ENCODE measurements at places on chromosomes 6 and 20. TPM values are rescaled to one million over a fixed set of nuclear protein-coding genes. Genes with fewer than 3 reads are reported as not detected.

GRCh38 chr6:163214259-163214658 is 200.3 kb upstream of the QKI start:
- DNase-seq = no peak

GRCh38 chr6:166556863-166557322 is 29.6 kb downstream of the RAMACL start:
- no peak for DNase-seq

- DNase-seq = no peak
Measured at GRCh38 chr6:16883414-16883813, 122.2 kb upstream of the ATXN1 start.

DNA sequence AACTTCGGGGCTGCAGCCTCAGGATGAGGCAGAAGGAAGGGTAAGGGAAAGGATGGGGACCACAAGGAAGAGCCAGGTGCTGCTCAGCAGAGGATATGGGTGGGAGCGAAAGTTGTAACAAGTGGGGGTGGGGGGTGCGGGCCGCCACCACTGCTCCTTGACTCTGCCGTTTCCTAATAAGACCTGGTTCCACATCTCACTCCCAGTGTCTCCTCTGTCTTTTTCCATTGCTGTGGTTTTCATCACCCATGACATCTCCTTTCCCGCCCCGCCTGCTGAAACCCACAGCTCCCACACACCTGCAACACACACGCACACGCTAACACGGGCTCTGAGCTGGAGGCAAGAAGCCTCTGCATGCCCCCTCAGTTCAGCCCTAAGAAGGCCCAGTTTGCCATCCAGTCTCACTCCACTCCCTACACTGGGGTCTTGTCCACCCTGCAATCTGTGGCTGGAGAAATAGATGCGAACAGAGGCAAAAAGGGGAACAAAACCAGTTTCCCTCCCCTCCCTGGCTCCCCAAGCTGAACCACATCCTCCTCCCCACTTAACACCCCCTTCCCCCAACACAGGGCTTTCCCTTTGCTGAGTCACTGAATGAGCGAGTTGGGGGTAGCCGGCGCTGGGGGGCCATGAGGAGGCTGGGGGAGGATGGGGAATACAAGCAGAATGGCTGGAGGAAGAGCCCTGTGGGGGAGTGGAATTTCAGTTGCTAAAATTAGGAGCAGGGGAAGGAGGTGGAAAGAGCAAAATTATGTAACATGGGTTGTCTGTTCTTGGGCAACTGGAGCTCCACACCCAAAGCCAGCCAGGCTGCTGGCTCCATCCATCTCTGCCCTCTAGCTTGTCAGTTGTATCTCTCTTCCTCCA is 11.5 kb downstream of the NFKBIL1 start:
- DNase-seq = no peak

- DNase-seq = no peak
Measured at GRCh38 chr6:30282522-30282921, 44.2 kb upstream of the TRIM39 start.

DNA sequence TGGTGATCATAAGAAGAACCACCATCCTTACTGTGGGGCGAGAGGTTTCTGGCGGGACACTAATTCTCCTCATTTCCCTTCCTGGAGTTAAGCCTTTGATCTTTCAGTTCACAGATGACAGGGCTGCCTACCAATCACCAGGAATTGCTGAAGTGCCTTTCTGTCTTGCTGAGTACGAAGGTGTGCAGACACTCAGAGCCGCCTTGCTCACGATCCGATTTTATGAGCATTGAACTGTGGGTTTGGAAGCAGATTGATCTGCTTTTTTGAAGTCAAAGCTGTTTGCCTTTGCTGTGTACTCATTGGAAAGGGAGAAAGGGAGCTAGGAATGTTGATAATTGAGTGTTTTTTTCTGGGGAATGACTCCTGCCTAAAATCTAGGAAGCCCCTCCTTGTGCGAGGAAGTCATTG is 129.1 kb upstream of the SALL4 start:
- DNase-seq = no peak

DNA sequence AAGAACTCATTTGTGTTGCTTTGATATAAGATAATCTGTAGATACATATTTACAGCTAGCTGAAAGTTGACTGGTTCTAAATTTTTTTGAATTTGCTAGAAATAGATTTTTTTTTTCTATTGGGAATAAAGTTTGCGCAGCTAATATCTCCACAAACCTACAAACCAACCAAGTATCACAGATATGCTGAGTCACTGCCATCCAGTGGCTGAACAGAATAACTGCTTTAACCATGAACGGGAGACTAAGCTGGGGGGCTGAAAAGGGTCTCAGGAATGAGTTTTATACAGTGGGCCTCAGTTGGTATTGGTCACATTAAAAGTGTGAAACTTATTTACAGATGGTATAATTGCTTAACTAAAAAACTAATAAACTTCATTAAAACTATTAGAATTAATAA is 326.7 kb upstream of the CNR1 start:
- no peak for DNase-seq

The LAMA2 gene
- polyA plus RNA-seq = 30.8 TPM

The VGLL2 gene
- not detected for polyA plus RNA-seq

The HLA-E gene
- polyA plus RNA-seq = 123 TPM

Measured in right renal pelvis (tissue), 4 donors.